Esophagus squamous epithelium (tissue), 5 donors: ENCODE measurements at places on chromosomes 11 and 22. TPM values are rescaled to one million over a fixed set of nuclear protein-coding genes. Genes with fewer than 3 reads are reported as not detected.
A peak's percentile ranks its signal among the peaks of the same experiment; 100 is the strongest.

GRCh38 chr22:41880653-41881052 is 34.2 kb downstream of the SHISA8 start:
- peaks cover 42% of the 10 kb centered on the region for H3K36me3 ChIP-seq
- no peaks in the 10 kb centered on the region for H3K4me1 ChIP-seq
- no peaks in the 10 kb centered on the region for H3K27me3 ChIP-seq
- no peak overlapping the region for H3K27ac ChIP-seq
- no peak for DNase-seq

DNA sequence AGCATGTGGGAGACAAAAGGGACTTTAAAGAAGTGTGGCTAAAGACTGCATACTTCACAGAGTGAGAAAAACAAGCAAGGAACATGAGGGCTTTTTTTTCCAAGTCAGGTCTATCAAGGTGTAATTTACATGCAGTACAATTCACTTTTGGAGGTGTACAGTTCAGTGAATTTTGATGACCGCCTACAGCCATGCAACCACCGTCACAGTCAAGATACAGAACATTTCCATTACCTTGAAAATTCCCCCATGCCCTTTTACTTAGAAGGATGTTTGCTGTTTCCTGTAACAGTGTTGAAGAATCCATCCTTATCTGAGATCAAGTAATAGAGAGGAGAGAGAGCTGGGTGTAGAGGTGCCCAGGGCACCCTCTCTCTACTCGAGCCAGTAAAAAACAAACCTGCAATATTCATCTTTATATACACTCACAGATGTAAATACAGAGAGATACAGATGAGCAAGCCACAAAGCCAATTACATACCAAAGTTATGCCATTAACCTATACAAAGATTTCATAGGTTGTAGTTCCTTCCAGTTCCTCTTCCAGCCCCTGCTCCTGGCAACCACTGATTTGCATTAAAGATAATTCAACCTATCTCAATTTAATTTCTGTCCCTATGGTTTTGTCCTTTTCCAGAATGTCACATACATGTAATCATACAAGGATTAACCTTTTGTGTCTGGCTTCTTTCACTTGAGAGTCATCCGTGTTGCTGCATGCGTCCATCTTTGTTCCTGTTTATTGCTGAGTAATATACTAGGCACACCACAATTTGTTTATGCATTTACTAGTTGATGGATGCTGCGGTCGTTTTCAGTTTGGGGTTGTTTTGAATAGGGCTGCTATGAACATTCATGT is 35.0 kb upstream of the RASD2 start:
- no peaks in the 10 kb centered on the region for H3K27me3 ChIP-seq
- H3K27ac ChIP-seq, result no peak overlapping the region
- no peak overlapping the region for H3K4me3 ChIP-seq
- no peaks in the 10 kb centered on the region for H3K4me1 ChIP-seq

- no peak overlapping the region for H3K27ac ChIP-seq
- no peaks in the 10 kb centered on the region for H3K4me1 ChIP-seq
- no peaks in the 10 kb centered on the region for H3K27me3 ChIP-seq
- no peak for DNase-seq
- no peak overlapping the region for H3K4me3 ChIP-seq
- no peaks in the 10 kb centered on the region for H3K36me3 ChIP-seq
These were observed 61.3 kb downstream of the IGLL5 start for GRCh38 chr22:22948651-22949571.

- DNase-seq, result no peak
- H3K4me3 ChIP-seq, result no peak overlapping the region
- H3K27me3 ChIP-seq, result no peaks in the 10 kb centered on the region
These were observed 219.7 kb upstream of the ANO3 start for GRCh38 chr11:26112264-26112663.

GRCh38 chr11:57306940-57307565 is 17.7 kb downstream of the TNKS1BP1 start:
- H3K4me3 ChIP-seq, result peak overlapping the region; percentile 3
- peaks cover 27% of the 10 kb centered on the region for H3K36me3 ChIP-seq
- H3K27me3 ChIP-seq, result no peaks in the 10 kb centered on the region
- no peak for DNase-seq
- peak overlapping the region; percentile 100 for H3K27ac ChIP-seq
- H3K4me1 ChIP-seq, result peaks cover 49% of the 10 kb centered on the region

Gene PLAAT2
- total RNA-seq, result not detected
